ENCODE measurements at places on chromosomes 7 and 10.

- H3K4me1 ChIP-seq = peaks cover 17% of the 10 kb centered on the region
- H3K36me3 ChIP-seq = no peaks in the 10 kb centered on the region
- DNase-seq = no peak
- H3K27me3 ChIP-seq = peaks cover 13% of the 10 kb centered on the region
- H3K27ac ChIP-seq = no peak overlapping the region
Observed at GRCh38 chr7:100582041-100582579, 3.8 kb downstream of the LRCH4 start.

GRCh38 chr7:1845536-1846311 lies 175.6 kb downstream of the ELFN1 start:
- peak; percentile 22 for DNase-seq
- peak overlapping the region; percentile 26 for H3K4me3 ChIP-seq
- H3K27me3 ChIP-seq = peaks cover 9% of the 10 kb centered on the region
- H3K36me3 ChIP-seq = no peaks in the 10 kb centered on the region
- H3K27ac ChIP-seq = peak overlapping the region; percentile 44
- peaks cover 28% of the 10 kb centered on the region for H3K4me1 ChIP-seq

- peaks cover 7% of the 10 kb centered on the region for H3K27me3 ChIP-seq
- no peaks in the 10 kb centered on the region for H3K36me3 ChIP-seq
- no peak overlapping the region for H3K27ac ChIP-seq
- no peak for DNase-seq
- no peaks in the 10 kb centered on the region for H3K4me1 ChIP-seq
Observed at GRCh38 chr7:157693071-157693520, 356.3 kb downstream of the DNAJB6 start.

- H3K4me1 ChIP-seq = peaks cover 9% of the 10 kb centered on the region
- no peaks in the 10 kb centered on the region for H3K27me3 ChIP-seq
- H3K4me3 ChIP-seq = no peak overlapping the region
- H3K36me3 ChIP-seq = no peaks in the 10 kb centered on the region
- no peak for DNase-seq
- no peak overlapping the region for H3K27ac ChIP-seq
Observed at GRCh38 chr10:23051278-23051677, 44.1 kb upstream of the MSRB2 start.

- H3K27ac ChIP-seq = no peak overlapping the region
- no peak overlapping the region for H3K4me3 ChIP-seq
- peaks cover 4% of the 10 kb centered on the region for H3K27me3 ChIP-seq
Observed at GRCh38 chr7:28151965-28152364, 28.6 kb downstream of the JAZF1 start.

- DNase-seq = no peak
- peaks cover 3% of the 10 kb centered on the region for H3K27me3 ChIP-seq
- no peak overlapping the region for H3K4me3 ChIP-seq
- H3K27ac ChIP-seq = no peak overlapping the region
Observed at GRCh38 chr10:4283846-4284610, 499.0 kb upstream of the KLF6 start.

GRCh38 chr10:104303594-104304355 lies 34.5 kb downstream of the ITPRIP start:
- peaks cover 9% of the 10 kb centered on the region for H3K27me3 ChIP-seq
- no peak overlapping the region for H3K27ac ChIP-seq
- no peak overlapping the region for H3K4me3 ChIP-seq
- peaks cover 20% of the 10 kb centered on the region for H3K36me3 ChIP-seq

- H3K27me3 ChIP-seq = peaks cover 5% of the 10 kb centered on the region
- DNase-seq = no peak
- peaks cover 5% of the 10 kb centered on the region for H3K36me3 ChIP-seq
- H3K27ac ChIP-seq = no peak overlapping the region
Observed at GRCh38 chr7:141664450-141664849, 37.5 kb downstream of the DENND11 start.

- peaks cover 1% of the 10 kb centered on the region for H3K27me3 ChIP-seq
- H3K4me1 ChIP-seq = no peaks in the 10 kb centered on the region
- no peak overlapping the region for H3K27ac ChIP-seq
- no peak overlapping the region for H3K4me3 ChIP-seq
Observed at GRCh38 chr10:94963901-94964300, 25.4 kb downstream of the CYP2C9 start.

DNA sequence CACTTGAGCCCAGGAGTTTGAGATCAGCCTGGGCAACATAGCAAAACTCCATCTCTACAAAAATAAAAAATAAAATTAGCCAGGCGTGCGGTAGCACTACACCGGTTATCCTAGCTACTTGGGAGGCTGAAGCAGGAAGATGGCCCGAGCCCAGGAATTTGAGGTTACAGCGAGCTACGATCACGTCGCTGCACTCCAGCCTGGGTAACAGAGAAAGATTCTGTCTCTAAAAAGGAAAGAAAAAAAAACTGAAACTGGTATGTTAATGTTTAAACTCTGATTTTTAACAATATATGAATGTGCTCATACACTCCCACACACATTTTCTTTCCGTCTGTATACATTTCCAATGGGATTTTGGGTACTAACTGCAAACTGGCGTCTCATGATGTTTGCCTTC lies 140.6 kb upstream of the KMT2E start:
- no peaks in the 10 kb centered on the region for H3K27me3 ChIP-seq
- H3K4me3 ChIP-seq = no peak overlapping the region
- no peaks in the 10 kb centered on the region for H3K4me1 ChIP-seq
- no peak for DNase-seq
- no peaks in the 10 kb centered on the region for H3K36me3 ChIP-seq

GRCh38 chr7:47283497-47284131 lies 298.3 kb downstream of the TNS3 start:
- H3K27me3 ChIP-seq = no peaks in the 10 kb centered on the region
- no peak overlapping the region for H3K4me3 ChIP-seq
- DNase-seq = no peak
- peaks cover 3% of the 10 kb centered on the region for H3K4me1 ChIP-seq

DNA sequence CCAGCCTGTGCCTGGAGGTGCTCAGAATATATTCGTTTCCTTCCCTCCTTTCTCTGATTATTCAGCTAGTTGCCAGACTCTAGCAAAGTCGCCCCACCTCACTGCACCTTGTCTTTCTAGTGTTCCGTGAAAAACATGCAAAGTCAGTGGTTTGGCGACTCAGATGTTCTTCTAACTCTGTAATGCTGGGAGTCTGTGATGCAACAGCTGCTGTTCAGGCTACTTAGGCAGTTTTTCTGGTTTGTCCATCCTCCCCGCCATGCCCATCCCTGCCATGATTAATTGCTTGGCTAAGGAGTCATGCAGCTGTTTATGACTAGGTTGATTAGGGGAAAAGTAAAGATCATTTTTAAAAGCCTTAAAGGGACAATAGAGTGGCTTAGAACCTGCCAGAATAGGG lies 99.4 kb downstream of the MTPN start:
- no peaks in the 10 kb centered on the region for H3K27me3 ChIP-seq
- peaks cover 4% of the 10 kb centered on the region for H3K36me3 ChIP-seq
- no peak overlapping the region for H3K4me3 ChIP-seq

DNA sequence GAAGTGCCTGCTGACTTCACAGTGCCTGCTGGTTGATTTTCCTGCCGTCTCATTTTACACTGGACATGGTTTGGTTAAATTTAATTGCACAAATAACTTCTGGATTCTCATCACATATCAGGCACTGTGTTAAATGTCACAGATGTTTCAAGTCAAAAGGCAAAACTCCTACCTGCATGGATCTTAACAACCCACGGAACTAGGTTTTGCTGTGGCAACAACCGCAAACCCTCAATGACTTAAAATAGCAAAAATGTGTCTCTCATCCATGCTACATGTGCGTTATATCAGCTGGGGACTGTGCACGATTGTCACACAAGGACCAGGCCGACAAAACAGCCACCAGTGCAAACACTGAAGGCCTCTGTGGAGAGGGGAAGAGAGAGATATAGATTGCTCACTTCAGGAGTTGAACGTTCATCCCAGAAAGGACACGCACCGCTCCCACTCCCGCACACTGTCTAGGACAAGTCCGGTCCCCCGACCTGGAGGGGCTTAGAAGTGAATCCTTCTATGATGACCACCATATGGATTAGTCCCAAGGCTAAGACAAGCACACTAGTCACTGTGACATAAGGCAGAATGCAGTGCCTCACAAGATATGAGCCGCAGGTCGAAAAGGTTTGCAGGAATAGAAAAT lies 233.3 kb downstream of the SKAP2 start:
- no peak overlapping the region for H3K27ac ChIP-seq
- peaks cover 3% of the 10 kb centered on the region for H3K27me3 ChIP-seq
- H3K4me1 ChIP-seq = peaks cover 17% of the 10 kb centered on the region
- H3K36me3 ChIP-seq = peaks cover 7% of the 10 kb centered on the region
- no peak overlapping the region for H3K4me3 ChIP-seq

GRCh38 chr7:145169908-145170307 lies 334.1 kb upstream of the TPK1 start:
- H3K36me3 ChIP-seq = no peaks in the 10 kb centered on the region
- no peak overlapping the region for H3K4me3 ChIP-seq
- H3K27ac ChIP-seq = no peak overlapping the region
- H3K27me3 ChIP-seq = no peaks in the 10 kb centered on the region
- no peaks in the 10 kb centered on the region for H3K4me1 ChIP-seq

- H3K36me3 ChIP-seq = no peaks in the 10 kb centered on the region
- DNase-seq = no peak
- peaks cover 11% of the 10 kb centered on the region for H3K4me1 ChIP-seq
- no peak overlapping the region for H3K27ac ChIP-seq
Observed at GRCh38 chr10:42929236-42929635, 146.6 kb downstream of the BMS1 start.

GRCh38 chr10:133275684-133276092 lies 980 bp downstream of the ADAM8 start:
- H3K4me3 ChIP-seq = no peak overlapping the region
- H3K27ac ChIP-seq = no peak overlapping the region
- H3K4me1 ChIP-seq = peaks cover 6% of the 10 kb centered on the region
- H3K36me3 ChIP-seq = no peaks in the 10 kb centered on the region
- DNase-seq = no peak

GRCh38 chr10:653991-654646 lies 35.3 kb downstream of the DIP2C start:
- H3K36me3 ChIP-seq = no peaks in the 10 kb centered on the region
- DNase-seq = no peak
- H3K4me3 ChIP-seq = no peak overlapping the region
- H3K27me3 ChIP-seq = peaks cover 11% of the 10 kb centered on the region

GRCh38 chr7:135670179-135670578 lies 7.9 kb downstream of the STMP1 start:
- H3K4me3 ChIP-seq = no peak overlapping the region
- H3K27me3 ChIP-seq = no peaks in the 10 kb centered on the region
- no peaks in the 10 kb centered on the region for H3K36me3 ChIP-seq
- peaks cover 16% of the 10 kb centered on the region for H3K4me1 ChIP-seq
- no peak for DNase-seq
- no peak overlapping the region for H3K27ac ChIP-seq

- H3K4me1 ChIP-seq = peaks cover 65% of the 10 kb centered on the region
- peak overlapping the region; percentile 96 for H3K27ac ChIP-seq
- peaks cover 24% of the 10 kb centered on the region for H3K27me3 ChIP-seq
- peak overlapping the region; percentile 69 for H3K4me3 ChIP-seq
- H3K36me3 ChIP-seq = peaks cover 7% of the 10 kb centered on the region
- peak; percentile 63 for DNase-seq
Observed at GRCh38 chr10:69879634-69880257, 78.0 kb downstream of the COL13A1 start.

DNA sequence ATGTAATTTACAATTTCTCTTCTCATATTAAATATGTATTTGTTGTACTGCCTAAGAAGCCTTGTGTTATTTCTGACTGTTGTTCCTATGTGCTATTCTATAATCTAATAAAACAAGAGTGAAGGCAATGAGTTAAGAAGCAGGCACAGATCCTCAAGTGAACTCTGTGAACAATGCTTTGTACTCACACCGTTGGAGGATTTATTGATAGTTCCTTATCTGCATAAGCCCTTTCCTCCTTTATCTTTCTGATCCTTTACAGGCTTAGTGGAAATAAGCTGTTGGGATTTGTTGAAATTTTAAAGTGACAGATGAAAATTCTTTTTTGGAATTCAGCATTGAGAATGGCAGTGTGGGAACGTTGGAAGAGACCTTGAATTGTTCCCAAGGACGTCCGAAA lies 329.6 kb upstream of the NPVF start:
- no peak overlapping the region for H3K4me3 ChIP-seq
- DNase-seq = no peak
- no peak overlapping the region for H3K27ac ChIP-seq
- H3K36me3 ChIP-seq = peaks cover 3% of the 10 kb centered on the region

- H3K27me3 ChIP-seq = peaks cover 2% of the 10 kb centered on the region
- H3K4me1 ChIP-seq = peaks cover 18% of the 10 kb centered on the region
- no peaks in the 10 kb centered on the region for H3K36me3 ChIP-seq
Observed at GRCh38 chr7:105794741-105795729, 81.4 kb downstream of the ATXN7L1 start.

- H3K27me3 ChIP-seq = peaks cover 1% of the 10 kb centered on the region
- no peak for DNase-seq
- H3K4me1 ChIP-seq = peaks cover 46% of the 10 kb centered on the region
- peak overlapping the region; percentile 23 for H3K27ac ChIP-seq
- peaks cover 4% of the 10 kb centered on the region for H3K36me3 ChIP-seq
- H3K4me3 ChIP-seq = peak overlapping the region; percentile 42
Observed at GRCh38 chr10:7484456-7485243, 73.8 kb upstream of the SFMBT2 start.

DNA sequence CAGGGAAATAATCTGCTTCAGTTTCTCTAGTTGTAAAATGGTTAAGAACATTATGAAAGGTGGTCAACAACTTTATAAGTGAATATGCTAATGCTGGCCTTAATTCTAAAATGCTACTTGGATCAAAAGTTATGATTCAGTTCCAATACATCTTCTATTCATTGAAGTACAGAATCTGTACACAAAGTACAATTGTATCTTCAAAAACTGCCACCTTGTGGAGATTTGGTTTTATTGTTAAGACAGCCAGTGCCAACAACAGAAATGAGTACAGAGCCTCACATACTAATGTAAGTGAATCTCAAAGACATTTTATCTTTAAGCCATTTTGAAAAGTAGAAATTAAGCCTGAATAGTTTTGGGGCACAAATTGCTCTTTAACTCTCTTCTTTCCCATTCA lies 194.0 kb downstream of the CFTR start:
- H3K27me3 ChIP-seq = no peaks in the 10 kb centered on the region
- no peaks in the 10 kb centered on the region for H3K36me3 ChIP-seq
- H3K4me1 ChIP-seq = peaks cover 5% of the 10 kb centered on the region
- H3K4me3 ChIP-seq = no peak overlapping the region

GRCh38 chr10:99777918-99778714 lies 4.3 kb upstream of the ABCC2 start:
- peaks cover 1% of the 10 kb centered on the region for H3K4me1 ChIP-seq
- H3K4me3 ChIP-seq = no peak overlapping the region
- no peaks in the 10 kb centered on the region for H3K36me3 ChIP-seq
- no peak overlapping the region for H3K27ac ChIP-seq
- DNase-seq = no peak

DNA sequence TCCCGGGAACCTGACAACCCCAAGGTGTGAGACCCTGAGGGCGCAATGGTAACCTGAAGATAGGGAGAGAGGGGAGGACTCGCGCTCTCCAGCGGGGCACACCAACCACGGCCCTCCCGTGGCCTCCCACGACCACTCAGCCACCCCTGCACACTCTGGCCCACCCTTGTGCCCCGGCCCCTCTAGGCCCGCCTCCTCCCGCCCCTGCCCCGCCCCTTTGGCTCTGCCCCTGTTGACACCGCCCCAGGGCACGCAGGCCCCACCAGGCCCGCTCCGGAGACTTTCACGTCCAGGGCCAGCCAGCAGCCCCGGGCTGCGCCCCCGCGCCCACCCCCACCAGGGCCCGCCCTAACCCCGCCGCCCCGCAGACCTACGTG lies 10.9 kb downstream of the ATG9B start:
- no peak for DNase-seq
- no peak overlapping the region for H3K27ac ChIP-seq
- peaks cover 14% of the 10 kb centered on the region for H3K4me1 ChIP-seq

- H3K4me3 ChIP-seq = no peak overlapping the region
- no peak for DNase-seq
- H3K27ac ChIP-seq = no peak overlapping the region
- peaks cover 7% of the 10 kb centered on the region for H3K27me3 ChIP-seq
- H3K4me1 ChIP-seq = no peaks in the 10 kb centered on the region
- no peaks in the 10 kb centered on the region for H3K36me3 ChIP-seq
Observed at GRCh38 chr7:73903321-73904218, 42.6 kb downstream of the TMEM270 start.
